ENCODE measurements at places on chromosomes 4 and X. TPM values are rescaled to one million over a fixed set of nuclear protein-coding genes. Genes with fewer than 3 reads are reported as not detected.

Gene PLP1
- total RNA-seq, result not detected

Gene TMPRSS11A
- not detected for total RNA-seq

Gene COL4A6
- not detected for total RNA-seq

Gene PSAPL1
- total RNA-seq, result not detected
